Activated naive CD8-positive, alpha-beta T cell treated with anti-CD3 and anti-CD28 coated beads, Interleukin-2, amount 50 U/mL, for 24 hours (primary cell): ENCODE measurements at places on chromosomes 12 and 14.

DNA sequence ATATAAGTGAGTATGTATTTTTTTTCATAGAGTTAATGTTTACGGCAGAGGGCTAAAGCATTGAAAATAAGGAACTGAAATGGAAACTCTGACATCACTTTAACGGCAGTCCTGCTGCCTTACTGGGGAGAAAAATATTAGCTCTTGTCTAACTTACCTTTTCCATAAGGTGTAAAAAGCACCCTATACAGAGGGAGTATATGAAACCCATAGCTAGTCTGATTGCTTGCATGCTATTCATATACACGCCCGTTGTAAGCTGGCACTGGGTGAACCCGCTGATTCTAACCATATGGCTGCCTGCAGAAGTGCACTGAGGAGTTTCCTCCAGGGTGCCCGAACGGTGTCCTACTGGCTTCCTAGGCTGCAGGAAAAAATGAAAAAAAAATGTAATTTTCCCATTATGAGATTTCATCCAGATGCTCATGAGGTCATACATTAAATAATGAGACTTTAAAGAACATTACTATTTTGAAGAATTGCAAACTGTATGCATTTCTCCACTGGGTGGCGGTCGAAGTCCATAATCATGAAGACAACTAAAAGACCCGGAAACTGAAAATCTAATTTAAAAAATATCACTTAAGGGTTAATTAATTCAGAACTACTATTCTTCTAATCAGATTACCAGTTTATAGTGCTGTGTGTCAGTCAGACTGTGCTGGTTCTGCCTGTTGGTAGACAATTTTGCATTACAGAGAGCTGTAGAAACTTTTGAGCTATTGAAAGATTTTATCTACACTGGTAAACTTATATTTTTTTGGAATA lies 144.7 kb downstream of the ALX1 start:
- H3K36me3 ChIP-seq: no peaks in the 10 kb centered on the region
- H3K27ac ChIP-seq: no peak overlapping the region
- no peak overlapping the region for H3K4me3 ChIP-seq
- DNase-seq: peak; percentile 18
- no peaks in the 10 kb centered on the region for H3K27me3 ChIP-seq
- no peaks in the 10 kb centered on the region for H3K4me1 ChIP-seq

DNA sequence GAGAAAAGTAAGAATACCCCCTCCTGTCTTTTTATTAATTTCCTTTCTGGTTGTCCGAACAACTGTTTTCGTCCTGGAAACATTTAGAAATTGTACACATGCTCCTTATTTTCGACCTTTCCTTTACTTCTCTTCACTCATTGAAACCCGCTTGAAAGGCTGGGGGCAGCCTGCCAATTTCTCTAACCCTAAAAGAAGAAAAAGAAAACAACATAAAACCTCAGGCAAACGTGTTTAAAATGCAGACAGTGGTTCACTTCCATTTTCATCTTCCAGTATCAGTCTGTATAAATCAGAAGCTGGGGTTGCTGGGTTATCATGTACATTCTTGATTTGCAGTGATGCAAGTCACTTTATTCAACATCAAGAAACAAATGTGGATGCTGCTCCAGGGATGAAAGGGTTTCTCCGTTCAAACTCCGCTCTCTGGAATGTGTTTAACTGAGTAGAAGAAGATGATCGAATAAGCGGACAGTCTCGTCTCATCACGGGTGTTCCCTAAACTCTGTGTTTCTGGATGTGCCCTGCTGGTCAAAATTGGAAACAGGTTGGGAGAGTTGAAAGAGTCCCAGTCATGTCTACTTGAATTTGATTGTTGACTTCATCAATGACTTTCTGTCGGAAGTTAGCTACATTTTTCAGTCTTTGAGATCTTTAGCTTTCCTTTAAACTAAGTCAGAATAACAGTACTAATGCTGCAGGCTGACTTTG lies 1042.2 kb downstream of the BCL11B start:
- DNase-seq: no peak
- peak overlapping the region; percentile 80 for H3K27ac ChIP-seq
- H3K4me1 ChIP-seq: peaks cover 78% of the 10 kb centered on the region
- peak overlapping the region; percentile 69 for H3K4me3 ChIP-seq
- H3K27me3 ChIP-seq: no peaks in the 10 kb centered on the region

GRCh38 chr14:44422699-44423098 lies 84.4 kb downstream of the FSCB start:
- DNase-seq: no peak
- H3K4me1 ChIP-seq: no peaks in the 10 kb centered on the region
- H3K27ac ChIP-seq: no peak overlapping the region
- no peaks in the 10 kb centered on the region for H3K27me3 ChIP-seq
- no peaks in the 10 kb centered on the region for H3K36me3 ChIP-seq
- no peak overlapping the region for H3K4me3 ChIP-seq

DNA sequence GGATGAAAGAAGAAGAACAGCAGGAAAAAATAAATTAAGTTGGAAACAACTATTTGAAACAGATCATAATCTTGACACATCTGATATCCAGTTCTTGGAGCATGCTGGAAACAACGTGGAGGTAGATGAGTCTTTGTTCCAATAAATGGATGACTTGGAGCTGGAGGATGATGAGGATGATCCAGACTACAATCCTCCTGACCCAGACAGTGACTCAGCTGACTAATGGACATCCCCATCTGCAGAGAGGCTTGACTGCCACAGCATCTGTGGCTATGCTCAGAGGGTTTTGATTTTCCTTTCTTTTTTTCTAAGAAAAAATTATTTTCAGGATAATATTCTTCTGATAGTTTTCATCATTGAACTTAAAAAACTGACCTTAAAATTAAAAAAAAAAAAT lies 6.2 kb upstream of the ZDHHC17 start:
- H3K36me3 ChIP-seq: no peaks in the 10 kb centered on the region
- DNase-seq: no peak

DNA sequence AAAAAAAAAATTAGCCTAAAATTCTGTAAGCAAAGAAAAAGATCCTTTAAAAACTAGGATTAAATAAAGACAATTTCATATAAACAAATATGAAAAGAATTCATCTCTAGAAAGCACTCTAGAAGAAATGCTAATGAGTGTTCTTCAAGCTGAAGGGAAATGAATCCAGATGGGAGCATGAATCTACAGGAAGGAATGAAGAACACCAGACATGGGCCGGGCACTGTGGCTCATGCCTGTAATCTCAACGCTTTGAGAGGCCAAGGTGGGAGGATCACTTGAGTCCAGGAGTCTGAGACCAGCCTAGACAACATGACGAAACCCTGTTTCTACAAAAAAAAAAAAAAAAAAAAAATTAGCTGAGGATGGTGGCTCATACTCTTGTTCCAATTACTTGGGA lies 297.2 kb downstream of the FBXL14 start:
- H3K4me1 ChIP-seq: no peaks in the 10 kb centered on the region
- H3K4me3 ChIP-seq: no peak overlapping the region
- peaks cover 33% of the 10 kb centered on the region for H3K36me3 ChIP-seq
- DNase-seq: no peak

GRCh38 chr14:87483271-87484260 lies 509.4 kb downstream of the GALC start:
- DNase-seq: no peak
- no peaks in the 10 kb centered on the region for H3K4me1 ChIP-seq
- no peaks in the 10 kb centered on the region for H3K27me3 ChIP-seq
- H3K36me3 ChIP-seq: no peaks in the 10 kb centered on the region
- H3K4me3 ChIP-seq: no peak overlapping the region

DNA sequence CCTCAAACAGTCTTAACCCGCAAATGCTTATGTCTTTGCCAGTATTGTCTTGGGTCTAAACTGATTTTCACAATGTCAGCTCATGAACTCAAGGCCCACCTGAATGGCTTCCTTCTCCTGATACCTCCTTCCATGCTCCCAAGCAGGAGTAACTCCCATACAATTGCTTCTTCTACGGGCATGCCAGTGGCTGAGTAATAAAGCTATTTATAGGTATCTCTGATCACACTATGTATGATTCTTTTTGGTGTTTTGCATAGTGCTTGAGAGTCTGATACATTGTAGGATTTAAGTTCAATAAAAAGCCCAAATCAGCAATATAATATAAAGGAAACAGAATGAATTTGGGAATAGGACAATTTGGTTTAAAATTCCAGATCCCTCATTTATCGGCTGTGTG lies 235.0 kb upstream of the DCN start:
- H3K27ac ChIP-seq: no peak overlapping the region
- no peaks in the 10 kb centered on the region for H3K4me1 ChIP-seq
- no peak for DNase-seq
- H3K27me3 ChIP-seq: peaks cover 6% of the 10 kb centered on the region
- no peak overlapping the region for H3K4me3 ChIP-seq

GRCh38 chr12:48512855-48513254 lies 12.6 kb upstream of the OR8S1 start:
- peak overlapping the region; percentile 69 for H3K27ac ChIP-seq
- no peak overlapping the region for H3K4me3 ChIP-seq
- no peak for DNase-seq
- H3K36me3 ChIP-seq: no peaks in the 10 kb centered on the region
- H3K27me3 ChIP-seq: peaks cover 4% of the 10 kb centered on the region
- peaks cover 19% of the 10 kb centered on the region for H3K4me1 ChIP-seq

DNA sequence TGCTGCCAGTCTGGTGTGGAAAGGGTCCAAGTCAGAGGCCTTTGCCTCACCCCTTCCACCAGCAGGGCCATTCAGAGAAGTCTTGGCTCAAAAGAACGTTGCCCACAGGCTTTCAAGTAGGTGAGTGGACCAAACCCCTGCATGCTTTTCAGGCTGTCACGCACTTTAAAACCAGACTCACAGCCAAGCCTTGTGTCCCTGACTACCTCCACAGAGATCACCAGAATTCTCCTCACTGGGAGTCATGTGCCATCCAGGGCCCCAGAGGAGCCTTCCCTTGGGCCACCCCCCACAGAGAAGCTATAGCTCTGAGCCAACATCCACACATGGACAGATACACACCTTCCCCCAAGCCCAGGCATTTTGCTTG lies 283.1 kb downstream of the DPF3 start:
- no peak overlapping the region for H3K4me3 ChIP-seq
- peaks cover 6% of the 10 kb centered on the region for H3K27me3 ChIP-seq
- no peak overlapping the region for H3K27ac ChIP-seq
- no peaks in the 10 kb centered on the region for H3K36me3 ChIP-seq

DNA sequence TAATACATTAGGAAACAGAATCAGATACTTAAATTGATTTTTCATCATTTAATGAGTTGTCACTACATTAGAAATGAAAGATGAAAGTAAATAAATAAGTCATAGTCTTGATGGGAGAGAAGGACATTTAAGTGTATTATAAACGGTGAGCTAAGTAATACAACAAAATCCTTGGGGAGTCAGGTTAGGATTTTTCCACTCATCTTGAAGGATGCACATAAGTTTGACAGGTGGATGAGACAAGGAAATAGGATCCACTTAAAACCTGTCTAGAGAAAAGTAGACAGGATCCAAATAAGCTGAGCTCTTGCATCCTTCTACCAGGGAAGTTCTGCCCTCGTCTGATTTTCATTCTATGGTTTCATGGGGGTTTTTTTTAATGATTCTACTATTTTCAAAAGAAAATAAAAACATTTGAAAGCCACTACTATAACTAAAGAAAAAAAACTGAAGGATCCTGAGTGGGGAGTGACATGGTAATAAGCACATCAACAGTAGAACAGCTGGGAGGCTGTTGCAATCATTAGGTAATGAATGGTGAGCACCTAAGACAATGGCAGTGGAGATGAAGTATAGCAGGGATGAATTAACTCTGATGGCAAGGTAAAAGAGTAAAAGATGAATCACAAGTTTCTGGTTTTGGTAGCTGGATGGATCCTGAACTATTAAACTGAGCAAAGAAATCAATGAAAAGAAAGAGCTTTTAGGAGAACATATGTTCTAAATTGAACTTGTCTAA lies 17.0 kb downstream of the CEP128 start:
- H3K4me3 ChIP-seq: no peak overlapping the region
- H3K36me3 ChIP-seq: peaks cover 22% of the 10 kb centered on the region
- no peak for DNase-seq
- H3K27ac ChIP-seq: no peak overlapping the region
- H3K4me1 ChIP-seq: peaks cover 4% of the 10 kb centered on the region
- H3K27me3 ChIP-seq: no peaks in the 10 kb centered on the region

GRCh38 chr14:99552572-99553216 lies 51.3 kb downstream of the CCDC85C start:
- H3K27me3 ChIP-seq: no peaks in the 10 kb centered on the region
- H3K36me3 ChIP-seq: no peaks in the 10 kb centered on the region
- no peaks in the 10 kb centered on the region for H3K4me1 ChIP-seq
- DNase-seq: no peak
- no peak overlapping the region for H3K27ac ChIP-seq

DNA sequence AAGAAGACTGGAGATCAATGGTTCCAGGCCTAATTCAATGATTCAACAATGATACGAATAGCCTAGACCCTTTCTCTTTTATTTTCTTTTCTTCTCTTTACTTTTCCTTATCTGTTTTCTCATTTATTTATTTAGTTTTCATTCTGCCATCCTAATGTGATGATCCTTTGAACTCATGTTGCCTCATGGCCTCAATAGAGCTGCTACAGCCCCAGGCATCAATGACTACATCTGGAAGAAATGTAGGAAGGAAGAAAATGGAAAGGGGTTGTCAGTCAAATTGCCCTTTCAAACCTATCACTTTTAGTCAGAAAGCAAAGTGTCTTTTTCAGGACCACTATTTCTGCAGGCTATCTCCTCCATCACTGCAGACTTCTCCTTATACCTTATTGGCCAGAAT lies 69.9 kb downstream of the CMKLR1 start:
- H3K36me3 ChIP-seq: no peaks in the 10 kb centered on the region
- no peaks in the 10 kb centered on the region for H3K4me1 ChIP-seq
- DNase-seq: no peak
- H3K27me3 ChIP-seq: peaks cover 2% of the 10 kb centered on the region
- no peak overlapping the region for H3K4me3 ChIP-seq

DNA sequence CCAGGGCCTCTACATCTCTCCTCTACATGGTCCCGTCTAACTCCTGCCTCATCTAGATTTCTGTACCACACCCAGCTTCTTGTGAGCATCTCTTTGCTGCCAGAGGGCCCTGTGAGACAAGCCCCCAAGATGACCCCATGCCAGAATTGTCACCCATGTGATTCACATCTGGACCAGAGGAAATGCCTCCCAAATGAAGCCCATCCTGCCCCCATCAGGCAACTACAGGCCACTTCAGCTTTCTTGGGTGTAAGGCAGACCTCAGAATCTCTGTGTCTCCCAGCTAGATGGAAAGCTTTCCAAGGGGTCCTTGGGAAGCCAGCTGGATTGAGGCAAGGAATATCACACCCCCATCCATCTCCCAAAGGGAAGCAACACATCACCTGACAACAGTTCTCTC lies 9.3 kb upstream of the OAS3 start:
- no peak overlapping the region for H3K27ac ChIP-seq
- H3K36me3 ChIP-seq: no peaks in the 10 kb centered on the region
- no peak for DNase-seq
- peaks cover 3% of the 10 kb centered on the region for H3K4me1 ChIP-seq
- no peaks in the 10 kb centered on the region for H3K27me3 ChIP-seq
- no peak overlapping the region for H3K4me3 ChIP-seq
